ENCODE measurements at places on chromosomes 1 and 21.

GRCh38 chr1:186722711-186723309, 42.6 kb upstream of the PTGS2 start:
- no peak for DNase-seq

DNA sequence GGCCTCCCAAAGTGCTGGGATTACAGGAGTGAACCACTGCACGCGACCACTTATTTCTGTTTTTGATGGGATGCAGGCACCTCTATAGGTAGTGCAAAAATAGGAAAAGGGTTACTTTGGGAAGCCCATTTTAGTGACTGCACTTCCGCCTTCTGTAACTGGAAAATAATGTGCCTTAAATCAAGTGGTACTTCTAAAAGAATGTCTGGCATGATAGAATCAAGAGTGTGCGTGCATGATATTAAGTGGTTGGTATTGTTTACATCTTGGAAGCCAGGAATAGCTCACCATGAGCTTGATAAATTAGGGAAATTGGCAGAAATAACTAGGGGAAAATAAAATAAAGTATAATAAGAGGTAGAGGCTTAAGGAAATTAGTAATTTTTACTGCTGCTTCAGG, 1067.0 kb downstream of the ADGRL2 start:
- no peak for DNase-seq

DNA sequence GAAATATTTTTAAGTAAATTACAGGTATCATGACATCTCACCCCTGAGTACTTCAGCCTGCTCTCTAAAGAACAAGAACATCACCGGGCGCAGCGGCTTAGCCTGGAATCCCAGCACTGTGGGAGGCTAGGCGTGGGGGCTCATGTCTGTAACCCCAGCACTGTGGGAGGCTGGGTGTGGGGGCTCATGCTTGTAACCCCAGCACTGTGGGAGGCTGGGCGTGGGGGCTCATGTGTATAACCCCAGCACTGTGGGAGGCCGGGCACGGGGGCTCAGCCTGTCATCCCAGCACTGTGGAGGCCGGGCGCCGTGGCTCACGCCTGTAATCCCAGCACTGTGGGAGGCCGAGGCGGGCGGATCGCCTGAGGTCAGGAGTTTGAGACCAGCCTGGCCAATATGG, 7.7 kb upstream of the CDK11B start:
- no peak for DNase-seq

DNA sequence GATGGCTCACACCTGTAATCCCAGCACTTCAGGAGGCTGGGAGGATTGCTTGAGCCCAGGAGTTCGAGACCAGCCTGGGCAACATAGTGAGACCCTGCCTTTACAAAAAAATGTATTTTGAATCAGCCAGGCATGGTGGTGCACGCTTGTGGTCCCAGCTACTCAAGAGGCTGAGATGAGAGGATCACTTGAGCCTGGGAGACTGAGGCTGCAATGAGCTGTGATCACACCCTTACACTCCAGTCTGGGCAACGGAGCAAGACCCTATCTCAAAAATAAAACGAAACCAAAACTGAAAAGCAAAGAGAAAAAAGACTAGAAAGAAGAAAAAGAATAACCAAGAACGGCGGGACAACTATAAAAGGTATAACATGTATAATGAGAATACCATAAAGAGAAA, 15.4 kb upstream of the WNT2B start:
- no peak for DNase-seq

DNA sequence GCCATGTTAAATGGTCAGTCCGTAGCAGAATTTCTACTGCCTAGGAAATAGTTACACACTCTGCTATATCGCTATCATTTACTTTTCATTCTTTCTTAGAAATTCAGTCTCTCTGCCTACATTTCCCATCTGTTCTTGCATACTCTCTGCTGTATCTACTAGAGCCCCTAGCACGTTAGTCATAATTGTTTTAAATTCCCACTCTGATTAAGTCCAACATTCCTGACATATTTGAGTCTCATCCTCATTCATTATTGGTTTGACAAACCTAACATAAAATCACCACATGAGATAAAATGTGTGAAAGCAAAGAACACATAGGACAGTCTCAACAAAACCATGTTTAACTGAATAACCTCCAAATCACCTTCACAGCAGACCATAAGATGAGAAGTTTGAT, 513.6 kb downstream of the PLPP3 start:
- DNase-seq, result no peak

DNA sequence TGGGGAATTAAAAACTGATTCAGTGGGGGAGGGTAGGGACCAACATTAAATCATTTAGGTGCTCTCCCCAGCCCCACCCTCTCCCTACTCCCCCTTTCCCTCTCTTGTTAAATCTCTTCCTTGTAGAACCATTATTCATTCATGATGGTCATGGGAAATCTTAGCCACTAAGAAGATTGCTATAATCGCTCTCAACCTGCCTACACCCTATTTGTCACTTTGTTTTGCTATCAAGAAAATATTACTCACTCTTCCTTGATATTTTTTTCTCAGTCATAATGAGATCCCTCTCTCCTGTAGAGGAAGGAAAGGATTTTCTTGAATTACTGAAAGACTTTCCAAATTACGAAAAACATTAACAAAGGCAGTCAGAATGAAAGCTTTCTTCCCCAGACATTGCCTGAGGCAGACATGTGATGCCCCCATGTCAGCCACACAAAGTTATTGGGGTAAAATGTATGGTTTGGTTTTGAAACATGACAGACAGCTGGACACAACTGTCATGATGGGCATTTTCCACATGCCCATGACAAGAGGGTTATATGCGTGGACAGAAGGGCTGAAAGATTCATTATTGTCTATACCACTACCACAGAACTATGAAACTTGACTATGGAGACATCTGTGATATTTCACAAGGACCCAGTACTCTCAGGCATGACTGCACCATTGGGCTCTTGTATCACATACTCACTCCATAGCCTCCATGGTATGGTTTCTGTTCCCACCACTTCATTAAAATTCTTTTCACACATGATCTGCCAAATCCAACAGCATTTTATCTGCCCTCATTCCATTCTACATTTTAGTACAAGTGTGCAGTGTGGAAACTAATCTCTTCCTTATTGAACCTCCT, 420.1 kb downstream of the DISC1 start:
- DNase-seq, result no peak

GRCh38 chr1:154810571-154810970, 59.5 kb downstream of the KCNN3 start:
- DNase-seq, result no peak

- DNase-seq, result no peak
Measured at GRCh38 chr1:180366371-180367068, 135.9 kb downstream of the ACBD6 start.

DNA sequence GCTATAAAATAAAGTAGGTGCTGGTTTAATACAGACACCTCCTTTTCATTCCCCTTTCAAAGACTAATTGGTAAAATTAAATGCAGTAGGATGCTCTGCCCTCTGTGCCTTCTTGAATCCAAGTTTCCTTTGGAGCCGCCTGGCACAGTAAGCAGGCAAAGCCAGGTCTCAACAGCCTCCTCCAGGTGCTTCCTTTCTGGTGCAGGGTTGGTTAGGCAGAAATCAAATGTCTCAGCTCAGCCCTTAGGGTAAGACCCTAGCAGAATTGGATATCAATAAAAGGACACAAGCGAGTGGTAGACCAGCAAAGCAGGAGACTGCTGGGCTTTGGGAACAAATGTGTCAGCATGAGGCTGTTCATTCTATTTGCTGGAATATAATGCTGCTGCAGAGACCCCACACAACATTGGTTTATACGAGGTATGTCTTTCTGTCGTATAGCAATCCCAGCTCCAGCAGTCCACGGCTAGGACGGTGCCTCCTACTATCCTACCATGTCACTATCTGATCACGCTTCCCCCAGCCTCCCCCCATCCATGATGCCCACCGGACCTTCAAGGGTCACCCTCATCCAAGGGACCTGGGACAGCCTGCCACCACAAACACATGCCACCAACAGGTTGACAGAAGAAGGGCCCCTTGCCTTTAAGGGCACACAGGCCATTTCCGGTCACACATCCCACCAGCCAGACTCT, 58.4 kb downstream of the CAPN2 start:
- no peak for DNase-seq

- DNase-seq, result no peak
Measured at GRCh38 chr1:243938208-243938607, 88.2 kb upstream of the AKT3 start.

DNA sequence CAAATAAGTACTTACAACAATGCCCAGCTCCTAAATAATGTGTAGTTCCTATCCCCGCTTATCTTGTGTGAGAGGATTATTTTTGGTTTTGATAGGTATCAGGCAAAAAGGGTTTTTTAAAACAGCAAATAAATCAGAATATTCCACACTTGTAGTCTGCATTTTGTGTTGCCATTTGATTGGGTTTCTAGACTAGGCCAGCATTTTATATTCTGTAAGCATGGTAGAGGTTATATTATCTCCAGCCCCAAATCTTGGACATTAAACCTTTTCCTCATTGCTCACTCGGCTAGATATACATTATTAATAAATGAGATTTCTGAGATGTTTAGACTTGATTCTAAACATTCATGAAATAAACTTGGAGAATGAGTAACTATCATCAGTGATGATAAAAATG, 165.7 kb upstream of the C1orf21 start:
- DNase-seq, result no peak

GRCh38 chr1:167331650-167332049, 111.0 kb downstream of the POU2F1 start:
- no peak for DNase-seq

- no peak for DNase-seq
Measured at GRCh38 chr1:37999430-38000232, 5.7 kb downstream of the FHL3 start.

DNA sequence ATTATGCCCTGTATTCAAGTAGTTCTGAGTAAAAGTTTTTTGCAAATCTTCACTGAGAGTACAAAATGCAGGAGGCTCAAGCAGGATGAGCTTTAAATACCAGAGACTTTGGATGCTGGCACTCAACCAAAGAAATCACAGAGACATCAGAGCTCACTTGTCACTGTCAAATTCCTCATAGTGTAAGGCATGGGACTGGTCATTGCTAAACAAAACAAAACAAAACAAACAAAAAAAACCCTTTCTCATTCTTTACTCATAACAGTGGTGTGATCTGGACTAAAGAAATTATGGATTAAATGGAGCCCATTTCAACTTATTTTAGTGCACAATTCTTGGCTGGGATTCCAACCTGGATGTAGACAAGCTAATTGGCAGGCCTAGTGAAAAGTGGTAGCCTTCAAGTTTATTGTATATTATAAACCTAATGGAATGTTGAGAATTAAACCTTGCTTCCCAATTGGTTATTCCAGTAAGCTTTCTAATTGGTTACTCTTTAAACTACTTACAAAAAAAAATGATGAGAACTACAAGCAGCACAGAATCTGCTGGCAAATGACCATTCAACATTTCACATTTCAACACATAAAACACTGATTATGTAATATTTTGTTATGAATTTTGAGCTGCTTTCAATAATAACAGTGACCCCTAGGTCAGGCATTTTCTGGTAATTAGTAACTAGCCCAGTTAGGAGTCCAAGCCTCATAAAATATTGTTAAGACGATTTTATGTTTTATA, 30.6 kb upstream of the NEK7 start:
- no peak for DNase-seq

DNA sequence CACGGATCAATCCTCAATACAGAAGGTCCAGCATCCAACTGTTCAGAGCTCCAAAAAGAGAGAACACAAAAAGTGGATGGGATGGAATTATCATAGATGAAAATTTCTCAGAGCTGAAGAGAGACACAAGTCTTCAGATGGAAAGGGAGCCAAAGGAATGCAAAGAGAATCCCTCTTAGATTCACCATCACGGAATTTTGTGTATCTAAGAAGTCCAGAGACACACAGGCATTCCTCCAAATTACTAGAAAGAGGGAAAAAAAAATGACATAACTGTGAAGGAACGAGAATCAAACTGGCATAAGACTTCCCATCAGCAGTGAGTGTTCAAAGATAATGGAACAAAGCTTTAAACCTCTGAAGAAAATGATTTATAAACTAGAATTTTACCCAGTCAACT, 101.2 kb downstream of the ZSCAN20 start:
- DNase-seq, result no peak

DNA sequence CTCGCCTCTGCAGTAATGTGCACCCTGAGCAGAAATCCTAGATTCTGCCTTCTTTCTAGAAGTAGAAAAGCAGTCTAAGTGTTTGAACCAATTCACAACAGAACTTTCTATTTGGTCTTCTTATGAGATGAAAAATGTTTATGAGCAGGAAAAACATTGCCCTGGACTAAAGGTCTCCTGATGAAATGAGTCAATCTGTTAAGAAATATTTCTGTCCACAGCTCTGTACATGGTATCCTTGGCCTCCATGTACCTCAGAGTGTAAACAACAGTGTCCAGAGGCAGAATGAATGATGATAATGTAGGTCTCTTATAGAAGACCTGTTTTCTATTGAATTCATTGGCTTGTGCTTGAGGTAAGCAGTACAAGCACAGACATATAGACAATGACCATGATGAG, 6.2 kb upstream of the APCS start:
- DNase-seq, result no peak

DNA sequence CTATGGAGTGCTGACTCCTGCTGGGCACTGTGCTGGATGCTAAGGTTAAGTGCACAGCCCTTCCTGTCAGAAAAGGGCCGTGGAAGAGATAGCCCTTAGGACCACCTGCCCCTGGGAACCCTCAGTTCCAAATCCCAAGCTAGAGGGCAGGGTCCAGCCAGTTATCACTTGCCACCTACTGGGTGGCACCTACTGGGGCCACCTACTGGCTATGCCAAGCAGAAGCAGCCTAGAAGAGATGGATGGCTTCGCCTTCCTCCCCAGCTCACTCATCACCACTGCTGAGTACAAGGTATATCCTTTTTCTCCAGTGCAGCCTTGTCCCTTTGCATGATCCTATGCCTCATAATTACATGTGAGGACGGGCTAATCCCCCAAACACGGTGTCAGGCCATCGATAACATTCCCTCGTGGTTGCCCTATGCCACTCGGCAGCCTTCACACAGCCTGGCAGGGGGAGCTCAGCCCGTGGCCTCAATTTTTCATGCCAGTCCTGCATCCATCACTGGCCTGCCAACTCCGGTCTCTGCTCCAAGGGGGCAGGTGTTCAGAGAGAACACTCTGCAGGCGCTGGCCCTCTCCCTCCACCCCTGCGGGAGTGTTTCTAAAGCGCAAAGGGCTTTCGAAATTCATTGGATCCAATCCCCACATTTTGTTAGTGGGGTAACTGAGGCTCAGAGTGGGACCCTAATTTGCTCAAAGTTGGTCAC, 49.0 kb downstream of the SYT2 start:
- DNase-seq, result no peak

DNA sequence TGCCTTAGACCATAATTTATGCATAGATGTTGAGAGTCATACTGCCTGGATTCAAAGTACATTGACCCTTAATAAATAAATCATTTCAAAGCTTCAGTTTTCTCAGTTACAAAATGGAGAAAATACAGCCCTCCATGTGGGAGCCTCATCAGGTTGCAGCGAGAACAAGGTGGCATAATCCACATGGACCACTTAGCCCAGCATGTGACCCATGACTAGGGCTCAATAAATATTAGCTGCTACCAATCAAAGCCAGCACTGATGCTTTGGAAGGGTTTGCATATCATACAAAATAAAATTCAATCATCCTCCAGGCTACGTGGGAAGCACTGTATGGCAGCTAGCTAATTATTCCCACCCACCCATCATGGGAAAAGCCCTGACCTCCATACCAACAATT, 33.5 kb upstream of the RGS7 start:
- DNase-seq, result no peak
